AML-193 (cell line): ENCODE measurements at places on chromosomes 4 and X.

GRCh38 chr4:508675-509638 is 9.9 kb downstream of the PIGG start:
- no peak for DNase-seq

DNA sequence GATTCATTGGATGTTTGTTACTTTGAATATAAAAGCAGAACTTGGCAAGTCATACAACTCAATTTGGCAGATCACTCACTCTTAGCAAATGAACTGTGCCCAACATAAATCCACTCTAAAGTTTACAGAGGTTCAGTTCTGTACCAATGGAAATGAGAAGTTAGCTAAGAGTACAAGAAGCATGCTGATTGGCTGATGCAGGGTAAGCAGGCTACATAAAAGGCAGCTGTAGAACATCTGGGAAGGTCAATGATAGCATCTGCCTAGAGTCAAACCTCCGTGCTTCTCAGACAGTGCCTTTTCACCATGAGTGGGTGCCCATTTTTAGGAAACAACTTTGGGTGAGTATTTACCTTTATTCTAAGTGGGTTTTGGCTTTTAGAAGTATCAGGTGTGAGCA is at the start of gene TDO2:
TDO2 (plus strand) TSS at position 244 of the 400 bp plus-strand sequence; CDS start at position 307, 63 bp downstream.
- no peak for DNase-seq

GRCh38 chrX:63349307-63349706 is 1.8 kb downstream of the SPIN4 start:
- no peak for DNase-seq

- no peak for DNase-seq
Measured at GRCh38 chrX:1224954-1225353, 12.5 kb upstream of the CRLF2 start.

- DNase-seq: no peak
Measured at GRCh38 chrX:45660477-45660876, 459.8 kb upstream of the DIPK2B start.

DNA sequence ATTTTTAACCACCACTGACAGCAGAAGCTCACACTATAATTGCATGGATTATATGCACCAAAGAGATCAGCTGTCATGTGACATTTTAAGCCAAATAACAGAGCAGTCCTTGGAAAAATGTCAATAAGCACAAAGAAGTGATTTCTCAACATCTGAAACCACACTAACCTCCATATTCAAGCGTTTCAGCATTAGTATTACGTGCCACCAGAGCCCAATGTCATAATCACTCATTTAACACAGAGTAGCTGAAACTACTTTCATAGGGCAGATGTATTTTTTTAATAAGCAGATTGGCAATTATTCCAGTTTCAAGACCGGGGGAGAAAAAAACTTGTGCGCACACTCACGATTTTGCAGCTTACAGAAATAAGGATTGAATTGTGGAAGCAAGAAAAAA is 76.6 kb downstream of the SH3KBP1 start:
- peak; percentile 78 for DNase-seq

- no peak for DNase-seq
Measured at GRCh38 chr4:22170353-22170752, 221.8 kb upstream of the KCNIP4 start.

DNA sequence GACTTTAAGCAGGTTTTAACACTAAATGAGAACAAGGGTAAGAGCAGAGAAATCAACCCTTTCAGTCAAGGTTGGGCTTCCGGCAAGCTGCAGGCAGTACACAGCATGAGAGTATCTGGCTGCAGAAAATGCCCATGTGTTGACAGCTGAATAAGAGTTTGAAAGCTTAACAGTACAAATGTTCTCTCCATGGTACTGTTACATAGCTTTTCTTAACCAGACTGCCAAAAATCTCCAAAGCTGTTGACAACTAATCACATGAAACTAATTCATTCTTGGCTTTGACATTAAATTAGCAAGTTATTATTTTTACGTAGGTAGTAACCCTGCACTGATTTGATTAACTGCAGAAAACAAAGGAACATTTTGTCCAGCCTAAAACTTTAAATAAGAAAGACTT is 153.5 kb downstream of the SLC10A7 start:
- DNase-seq: no peak

- no peak for DNase-seq
Measured at GRCh38 chrX:20623448-20623847, 356.7 kb upstream of the RPS6KA3 start.

DNA sequence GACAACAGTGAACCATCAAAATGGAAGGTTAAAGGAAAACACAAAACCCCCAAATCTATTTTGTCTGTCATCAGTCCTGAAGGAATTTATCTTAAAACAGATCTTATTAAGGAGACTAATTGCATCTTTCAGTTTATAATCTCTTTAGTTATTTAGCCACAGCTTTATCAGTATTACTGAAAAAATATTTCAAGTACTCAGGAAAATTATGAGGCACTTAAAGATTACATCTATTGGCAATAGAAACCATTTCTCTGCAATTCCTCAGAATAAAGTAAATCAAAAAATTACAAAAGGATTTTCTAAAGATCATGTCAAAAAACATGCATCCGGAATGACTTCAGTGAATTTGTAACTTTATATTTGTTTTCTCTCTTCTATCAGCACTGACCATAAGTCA is 35.2 kb downstream of the ANTXR2 start:
- DNase-seq: no peak

DNA sequence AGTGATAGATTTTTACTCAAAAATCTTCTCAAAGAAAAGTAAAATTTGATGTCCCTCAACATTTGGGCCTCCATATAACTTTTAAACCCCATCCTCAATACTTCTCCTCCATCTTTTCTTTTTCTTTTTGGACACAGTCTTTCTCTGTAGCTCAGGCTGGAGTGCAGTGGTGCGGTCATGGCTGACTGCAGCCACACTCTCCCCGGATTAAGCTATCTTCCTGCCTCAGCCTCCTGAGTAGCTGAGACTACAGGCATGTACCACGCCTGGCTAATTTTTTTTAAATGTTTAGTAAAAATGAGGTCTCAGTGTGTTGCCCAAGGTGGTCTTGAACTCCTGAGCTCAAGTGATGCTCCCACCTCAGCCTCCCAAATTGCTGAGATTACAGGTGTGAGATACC is 33.1 kb downstream of the KDM6A start:
- DNase-seq: no peak

DNA sequence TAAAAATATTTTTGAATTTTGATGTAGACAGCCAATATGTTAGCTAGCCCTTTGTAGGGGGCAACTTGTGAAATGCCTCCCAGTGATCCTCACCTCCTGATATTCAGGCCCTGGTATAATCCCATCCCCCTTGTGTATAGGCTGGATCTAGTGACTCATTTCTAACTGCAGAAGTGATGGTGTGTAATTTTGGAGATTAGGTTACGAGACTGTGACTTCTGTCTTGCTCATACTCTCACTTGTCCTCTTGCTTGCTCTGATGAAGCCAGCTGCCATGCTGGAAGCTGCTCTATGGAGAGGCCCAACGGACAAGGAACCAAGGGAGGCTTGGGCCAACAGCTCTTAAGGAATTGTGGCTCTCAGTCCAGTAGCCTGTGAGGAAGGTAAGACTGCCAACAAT is 61.7 kb downstream of the GPR82 start:
- DNase-seq: no peak

- no peak for DNase-seq
Measured at GRCh38 chr4:121455285-121455684, 74.5 kb upstream of the QRFPR start.

DNA sequence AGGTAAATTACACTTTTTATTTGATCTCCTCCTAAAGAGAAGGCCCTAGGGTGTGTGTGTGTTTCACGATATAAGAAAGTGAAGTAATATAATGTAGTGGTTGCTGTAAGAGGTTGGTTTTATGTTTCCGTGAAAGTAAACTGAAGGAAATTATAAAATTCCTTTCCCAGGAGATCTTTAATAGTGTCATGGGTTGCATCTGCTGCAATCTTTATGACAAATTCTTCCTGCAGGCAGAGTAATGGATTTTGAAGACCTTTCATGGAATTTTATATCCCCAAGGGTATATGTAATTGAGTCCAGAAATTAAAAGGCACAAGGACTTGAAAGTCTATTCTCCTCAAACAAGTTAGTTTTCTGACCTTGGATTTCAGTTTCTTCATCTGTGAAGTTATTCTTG is 538.6 kb downstream of the ANKRD50 start:
- no peak for DNase-seq

DNA sequence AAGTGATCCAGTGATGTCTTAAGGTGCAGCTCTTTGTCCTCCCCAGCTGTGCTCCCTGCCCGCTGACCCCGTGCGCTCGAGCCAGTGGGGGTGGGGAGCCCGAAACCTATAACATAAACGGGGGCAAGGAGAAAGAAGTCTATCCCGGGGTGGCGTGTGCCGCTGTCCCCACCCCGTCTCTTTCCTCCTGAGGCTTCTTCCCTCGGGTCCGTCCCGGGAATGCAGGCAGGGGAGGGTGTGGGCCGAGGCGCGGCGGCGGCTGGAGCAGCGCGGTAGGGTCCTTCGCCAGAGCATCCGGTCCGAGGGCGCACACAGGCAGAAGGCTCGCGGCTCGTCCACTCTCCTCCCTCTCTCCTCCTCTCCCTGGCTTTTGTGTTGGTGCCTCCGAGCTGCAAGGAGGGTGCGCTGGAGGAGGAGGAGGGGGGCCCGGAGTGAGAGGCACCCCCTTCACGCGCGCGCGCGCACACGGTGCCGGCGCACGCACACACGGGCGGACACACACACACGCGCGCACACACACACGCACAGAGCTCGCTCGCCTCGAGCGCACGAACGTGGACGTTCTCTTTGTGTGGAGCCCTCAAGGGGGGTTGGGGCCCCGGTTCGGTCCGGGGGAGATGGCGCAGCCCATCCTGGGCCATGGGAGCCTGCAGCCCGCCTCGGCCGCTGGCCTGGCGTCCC is at the start of gene RAB33A:
RAB33A (plus strand) TSS at position 517 of the 681 bp plus-strand sequence; CDS start at position 618, 101 bp downstream.
- peak; percentile 11 for DNase-seq

DNA sequence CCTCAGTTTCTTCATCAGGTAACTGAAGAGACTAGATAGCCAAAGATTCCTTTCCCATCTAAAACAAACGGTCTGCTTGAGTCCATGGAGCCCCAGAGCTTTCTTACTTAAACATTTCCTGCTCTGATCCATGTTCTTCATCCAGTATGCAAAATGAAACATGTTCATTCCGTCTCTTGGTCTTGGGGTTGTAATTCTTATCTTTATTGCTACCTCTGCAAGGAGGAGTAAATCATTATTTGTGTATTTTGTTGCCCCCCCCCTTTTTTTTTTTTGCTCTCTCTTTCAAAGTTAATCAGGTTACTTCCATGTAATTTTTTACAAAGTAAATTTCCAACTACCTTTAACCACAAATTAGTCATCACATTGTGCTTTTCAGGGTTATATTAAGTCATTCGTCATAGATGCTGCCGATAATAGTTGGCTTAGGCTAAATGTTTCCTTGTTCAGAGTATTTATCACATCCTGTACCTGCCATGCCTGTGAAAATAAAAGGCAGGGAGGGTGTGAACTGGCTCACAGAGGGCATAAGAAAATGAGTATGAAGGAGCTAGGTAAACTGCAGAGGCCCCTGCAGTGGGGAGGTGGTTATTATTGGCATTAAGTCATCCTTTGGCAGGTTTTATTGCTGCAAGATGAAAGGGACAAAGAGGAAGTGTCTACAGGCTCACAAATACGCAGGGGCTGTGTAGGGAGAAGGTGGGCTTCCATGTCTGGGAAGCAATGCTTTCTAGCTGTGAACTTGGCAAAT is 76.7 kb upstream of the HS3ST1 start:
- no peak for DNase-seq

DNA sequence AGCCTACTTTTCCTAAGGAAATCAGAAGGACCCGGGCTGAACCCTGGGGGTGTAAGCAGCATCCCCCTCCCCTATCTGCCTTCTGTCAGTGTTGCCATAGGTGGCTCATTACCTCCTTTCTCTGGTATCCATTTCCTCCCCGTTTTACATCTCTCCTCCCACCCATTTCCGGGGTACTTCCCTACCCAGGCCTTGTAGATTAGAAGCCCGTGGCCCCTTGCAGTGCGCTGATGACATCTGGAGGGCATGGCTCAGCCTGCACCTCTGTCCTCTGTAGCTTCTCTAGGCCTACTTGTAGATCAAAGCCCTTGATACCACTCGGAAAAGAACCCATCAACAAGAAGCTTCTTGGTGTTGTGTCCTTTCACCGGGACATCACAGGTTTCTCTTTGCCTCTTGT is 71.8 kb downstream of the NBDY start:
- no peak for DNase-seq

DNA sequence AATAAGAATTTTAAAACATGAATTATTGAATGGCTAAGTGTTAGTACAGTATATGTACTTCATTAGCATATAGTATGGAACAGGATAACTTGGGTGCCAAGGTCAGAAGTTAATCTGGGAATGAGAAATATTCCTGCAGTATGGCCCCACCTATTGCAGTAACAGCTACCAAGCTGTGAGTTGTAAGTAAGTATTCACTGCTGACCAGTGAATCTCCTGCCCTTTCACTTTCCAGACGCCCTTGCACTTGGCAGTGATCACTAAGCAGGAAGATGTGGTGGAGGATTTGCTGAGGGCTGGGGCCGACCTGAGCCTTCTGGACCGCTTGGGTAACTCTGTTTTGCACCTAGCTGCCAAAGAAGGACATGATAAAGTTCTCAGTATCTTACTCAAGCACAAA is 105.1 kb downstream of the NFKB1 start:
- DNase-seq: no peak

- no peak for DNase-seq
Measured at GRCh38 chr4:167906851-167907250, 185.5 kb upstream of the ANXA10 start.

DNA sequence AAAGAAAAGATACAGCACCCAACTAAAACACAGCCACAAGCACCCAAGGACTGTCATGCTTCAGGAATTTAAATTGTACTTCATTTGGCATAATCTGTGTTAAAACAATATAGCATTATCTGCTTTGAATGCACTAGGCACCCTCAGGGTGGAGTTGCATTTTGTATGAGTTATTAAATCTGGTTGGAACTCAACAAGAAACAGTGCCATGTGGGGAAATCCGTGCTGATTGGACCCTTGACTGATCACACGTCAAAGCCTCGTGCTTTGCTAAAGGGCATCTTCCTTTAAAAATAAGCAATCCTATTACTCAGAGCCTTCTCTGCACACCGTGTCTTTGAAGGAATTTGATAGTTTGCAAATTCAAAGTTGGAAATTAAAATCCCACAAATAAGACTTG is 35.4 kb downstream of the IGFBP7 start:
- DNase-seq: no peak

DNA sequence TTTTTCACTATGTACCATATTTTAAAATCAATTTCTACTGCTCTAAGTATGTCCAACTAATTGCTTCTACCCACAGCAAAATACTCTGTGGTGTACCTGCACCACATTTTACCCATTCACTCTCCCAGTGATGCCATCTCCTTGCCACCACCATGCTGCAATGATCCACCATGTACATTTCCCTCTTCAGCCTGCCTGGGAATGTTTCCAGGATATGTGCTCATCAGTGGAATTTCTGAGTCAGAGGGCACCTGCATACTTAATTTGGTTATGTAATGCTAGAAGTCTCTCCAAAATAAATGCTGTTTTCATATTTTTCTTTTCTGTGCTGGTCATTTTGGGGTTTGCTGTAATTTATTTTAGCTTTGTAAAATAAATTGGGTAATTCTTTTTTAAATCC is 33.2 kb upstream of the OCIAD2 start:
- DNase-seq: no peak

DNA sequence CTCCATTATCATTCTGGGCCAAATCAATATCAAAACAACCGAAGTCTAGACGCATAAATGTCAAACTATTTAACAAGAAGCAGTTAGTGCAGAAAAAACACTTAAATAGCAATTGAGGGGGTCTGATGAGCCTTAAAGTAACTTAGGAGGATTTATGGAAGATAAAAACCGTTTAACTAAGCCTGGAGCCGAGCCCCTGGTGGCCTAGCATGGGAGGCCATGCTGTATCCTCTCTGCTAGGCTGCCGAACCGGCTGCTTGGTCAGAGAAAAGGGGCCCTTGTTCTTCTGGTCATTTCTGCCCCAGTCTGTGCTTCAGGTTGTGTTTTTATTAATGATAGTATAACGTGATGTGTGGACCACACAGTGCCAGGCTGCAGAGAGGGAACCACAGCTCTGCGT is 72.4 kb downstream of the CPZ start:
- DNase-seq: no peak
